Stimulated activated CD8-positive, alpha-beta memory T cell treated with anti-CD3 and anti-CD28 coated beads, Interleukin-12 subunit alpha, Interleukin-12 subunit beta, amount 100 ng/mL, for 1 hour (primary cell): ENCODE measurements at places on chromosomes 4 and X.

DNA sequence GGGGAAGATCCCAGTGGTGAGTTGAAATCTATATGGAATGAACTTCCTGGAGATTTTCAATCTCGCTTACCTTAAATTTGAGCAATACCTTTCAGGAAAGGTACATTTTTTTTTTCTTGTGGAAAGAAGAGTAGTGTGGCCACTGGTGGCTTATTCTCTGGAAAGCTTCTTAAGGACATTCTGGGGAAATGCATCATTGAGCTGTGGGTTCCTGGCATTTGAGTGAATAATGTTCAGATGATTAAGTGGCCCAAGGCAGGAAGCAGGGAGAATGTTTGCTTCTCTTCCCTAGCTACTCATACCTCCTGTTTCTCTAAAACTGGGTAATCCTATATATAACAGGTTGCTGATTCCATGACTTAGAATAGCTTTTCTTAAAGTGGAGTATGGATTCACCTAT is 31.8 kb downstream of the STAG2 start:
- DNase-seq: no peak

- DNase-seq: no peak
Measured at GRCh38 chr4:78510681-78511080, 40.9 kb upstream of the ANXA3 start.

DNA sequence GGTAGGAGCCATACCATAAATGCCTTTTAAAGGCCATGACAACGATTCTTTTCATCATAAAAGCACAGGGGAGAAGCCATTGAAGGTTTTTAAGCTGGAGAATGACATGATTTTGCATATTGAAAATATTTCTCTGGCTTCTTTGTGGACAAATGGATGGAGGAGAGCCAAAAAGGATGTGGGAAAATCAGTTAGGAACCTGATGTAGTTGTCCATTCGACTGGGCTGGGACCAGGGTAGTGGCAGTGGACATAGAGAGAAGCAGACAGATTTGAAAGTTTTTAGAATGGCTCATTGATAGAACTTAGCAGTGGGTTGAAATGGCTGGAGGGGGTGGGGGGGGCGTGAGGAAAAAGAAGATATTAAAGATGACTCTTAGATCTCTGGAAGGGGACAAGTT is 19.7 kb upstream of the MSN start:
- DNase-seq: no peak

DNA sequence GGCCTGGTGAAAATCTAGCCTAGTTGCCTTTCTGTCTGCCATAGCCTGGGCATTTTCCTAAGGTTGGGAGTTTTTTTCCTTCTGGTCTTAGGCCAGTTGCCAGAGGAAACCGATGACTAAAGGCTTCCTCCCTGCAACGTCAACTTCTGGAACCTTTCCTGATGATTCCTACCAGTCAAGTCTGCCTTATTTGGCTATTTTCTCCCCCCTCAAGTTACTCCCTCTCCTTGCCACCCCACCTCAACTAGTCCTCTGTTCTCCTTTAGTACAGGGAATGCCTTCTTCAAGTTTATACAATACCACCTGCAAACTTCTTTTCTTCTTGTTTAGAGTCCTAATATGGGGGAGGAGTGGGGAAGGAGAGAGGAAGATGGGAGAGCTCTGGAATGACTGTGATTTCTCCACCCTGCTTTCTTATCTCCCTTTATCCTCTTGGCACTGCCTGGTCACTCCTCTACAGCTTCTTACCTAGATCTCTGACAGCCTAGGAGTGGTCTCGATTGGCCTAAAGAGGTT is 10.6 kb downstream of the MSN start:
- no peak for DNase-seq

DNA sequence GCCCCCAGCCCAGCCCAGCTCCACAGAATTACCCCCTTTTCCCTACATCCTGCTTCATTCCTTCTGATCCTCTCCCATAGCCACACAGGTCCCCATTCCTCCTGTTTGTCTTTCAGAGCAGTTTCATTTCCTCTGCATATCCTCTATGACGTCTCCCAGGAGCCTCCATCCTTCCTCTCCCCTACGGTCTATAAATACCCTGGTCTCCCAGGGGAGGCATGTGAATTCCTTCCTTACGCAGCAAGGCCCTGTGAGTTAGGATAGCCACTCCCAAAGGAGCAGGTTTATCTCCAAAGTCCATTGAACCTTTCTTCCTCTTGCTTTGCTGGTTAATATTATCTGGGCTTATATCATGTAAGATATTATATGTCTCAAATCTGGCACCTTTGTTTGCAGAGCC is 8.4 kb upstream of the APLN start:
- no peak for DNase-seq

DNA sequence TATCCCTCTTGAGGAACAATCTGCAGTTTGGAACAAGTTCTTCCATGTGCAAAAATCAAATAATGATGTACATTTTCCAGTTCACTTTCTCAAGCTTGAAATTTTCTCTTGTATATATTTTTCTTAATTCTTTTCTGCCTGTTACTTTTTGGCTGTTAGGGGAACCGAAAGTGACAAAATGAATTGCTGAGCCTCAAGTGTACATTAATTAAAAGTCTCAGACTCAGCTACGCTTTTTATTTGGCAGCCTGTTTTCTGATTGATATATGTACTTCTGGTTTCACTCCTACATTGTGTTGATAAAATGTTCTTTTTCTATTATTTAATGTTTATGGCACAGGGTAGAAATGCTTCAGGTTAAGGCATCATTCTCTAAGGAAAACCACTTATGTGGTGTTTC is 999.5 kb downstream of the PDHA2 start:
- no peak for DNase-seq

- DNase-seq: no peak
Measured at GRCh38 chr4:36242629-36243354, 1.5 kb downstream of the ARAP2 start.

DNA sequence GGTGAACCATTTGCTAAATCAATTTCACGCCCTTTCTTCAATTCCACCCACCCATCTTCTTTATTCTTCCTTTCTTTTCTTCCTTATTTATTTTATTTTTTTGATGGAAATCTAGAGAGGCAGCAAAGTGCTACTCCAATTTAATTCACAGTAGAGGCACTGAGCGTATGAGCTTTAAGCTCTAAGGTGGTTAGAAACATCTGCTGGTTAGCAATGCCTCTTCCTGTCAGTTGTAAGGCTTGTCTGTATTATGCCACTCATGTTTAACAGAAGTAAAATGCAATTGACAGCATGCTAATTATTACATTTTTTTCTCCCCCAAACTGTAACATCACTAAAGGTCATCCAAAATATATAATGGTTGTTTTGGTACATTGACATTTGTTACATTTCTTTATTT is 103.8 kb downstream of the EPHA5 start:
- DNase-seq: no peak

DNA sequence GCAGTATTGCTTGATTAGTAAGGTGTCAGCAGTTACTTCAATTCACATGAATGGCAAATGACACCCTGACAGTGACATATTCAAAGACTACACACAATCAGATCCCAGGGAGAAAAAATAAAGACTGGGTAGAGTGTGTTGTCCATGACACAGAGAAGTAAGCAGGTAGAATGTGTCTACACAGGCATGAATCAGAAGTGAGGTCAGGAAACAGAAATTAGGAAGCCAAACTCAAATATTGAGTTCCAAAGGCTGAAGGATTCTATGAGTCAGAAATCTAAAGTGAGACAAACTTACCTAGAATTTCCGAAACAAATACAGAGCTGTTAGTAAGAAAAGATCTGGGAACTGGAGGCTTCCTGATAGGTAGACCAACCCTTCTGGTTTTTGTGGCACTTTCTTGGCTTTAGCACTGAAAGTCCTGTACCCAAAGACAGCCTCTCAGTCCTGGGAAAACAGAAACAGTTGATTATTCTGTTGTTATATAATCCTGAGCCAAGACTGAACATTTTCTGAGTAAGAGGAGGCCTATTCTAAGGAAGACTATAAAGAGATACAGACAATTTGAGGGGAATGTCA is 24.3 kb upstream of the GLRA2 start:
- DNase-seq: no peak

DNA sequence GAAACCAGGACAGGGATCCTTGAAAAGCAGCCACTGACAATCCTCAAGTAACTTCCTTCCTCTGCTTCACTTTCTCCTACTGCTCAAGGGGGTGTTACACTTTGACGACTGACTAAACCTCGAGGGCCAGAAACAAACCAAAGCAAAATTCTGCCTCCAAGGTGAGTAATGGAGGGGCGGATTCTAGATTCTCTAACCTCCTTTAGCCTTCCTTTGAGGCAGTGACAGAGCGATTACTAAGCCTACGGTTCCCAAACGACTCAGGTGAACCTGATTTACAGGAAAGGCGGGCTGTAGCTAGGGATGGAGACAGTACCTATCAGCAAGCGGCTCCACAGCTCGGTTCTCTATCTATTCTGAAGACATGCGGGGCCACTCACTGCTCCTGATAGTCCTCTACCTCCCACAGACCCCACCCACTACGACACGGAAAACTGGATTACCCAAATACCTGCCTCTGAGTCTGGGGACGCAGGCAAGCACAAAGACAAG is 487 bp downstream of the TBCK start:
- peak; percentile 23 for DNase-seq

DNA sequence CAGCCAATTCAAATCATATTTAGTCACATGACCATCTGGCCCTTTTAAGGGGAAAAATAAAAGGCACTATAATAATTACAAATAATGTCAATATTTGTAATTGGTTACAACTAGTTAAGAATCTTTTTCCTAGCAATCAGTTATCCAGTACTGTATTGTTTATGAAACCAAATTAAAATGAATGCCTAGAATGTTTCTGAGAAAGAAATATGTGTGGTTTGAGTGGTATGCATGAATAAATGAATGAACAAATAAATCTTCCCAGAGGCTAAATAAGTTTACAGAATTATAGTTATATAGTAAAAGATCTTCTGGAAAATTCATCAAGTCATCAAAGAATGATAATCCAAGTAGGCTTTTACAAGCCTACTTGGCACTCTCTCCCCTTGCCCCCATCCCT is 55.8 kb upstream of the F8A3 start:
- DNase-seq: no peak

DNA sequence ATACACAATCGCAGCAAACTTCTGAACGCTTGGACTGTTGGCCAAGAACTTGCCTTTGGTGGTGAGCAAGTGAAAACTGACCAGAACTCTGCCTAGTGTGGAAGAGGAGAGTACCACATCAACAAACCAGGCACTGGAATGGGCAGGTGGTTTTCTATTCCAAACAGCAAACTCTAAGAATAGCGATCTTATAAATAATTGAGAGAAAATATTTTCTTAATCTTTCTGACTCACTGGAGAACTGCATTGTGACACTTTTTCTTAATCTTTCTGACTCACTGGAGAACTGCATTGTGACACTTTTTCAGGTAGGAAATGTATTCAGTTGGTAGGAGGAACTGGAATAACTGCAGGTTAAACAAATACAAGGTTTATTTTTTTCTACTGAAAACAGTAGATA is 57.0 kb upstream of the SORBS2 start:
- DNase-seq: no peak

DNA sequence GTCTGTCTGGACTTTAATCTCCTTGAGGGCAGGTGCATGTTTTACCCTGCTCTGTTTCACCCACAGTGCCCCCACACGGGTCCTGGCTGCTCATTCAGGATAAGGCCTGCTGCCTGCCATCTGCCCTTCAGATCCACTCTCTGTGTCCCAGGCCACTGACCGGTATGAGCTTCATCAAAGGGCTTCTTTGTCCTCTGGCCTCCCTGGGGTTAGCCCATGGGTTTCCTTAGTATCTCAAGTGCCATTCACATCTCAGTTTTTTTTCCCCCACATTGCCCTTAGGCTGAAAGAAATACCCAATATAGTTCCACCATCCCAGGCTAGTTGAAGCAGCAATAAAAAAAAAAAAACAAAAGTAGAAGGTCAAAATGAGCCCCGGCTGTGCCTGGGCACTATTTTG is 9.3 kb downstream of the CD99L2 start:
- DNase-seq: no peak

GRCh38 chr4:38860788-38861424 is 4.3 kb upstream of the TLR6 start:
- DNase-seq: peak; percentile 33

- no peak for DNase-seq
Measured at GRCh38 chr4:101306764-101307615, 40.3 kb downstream of the PPP3CA start.

DNA sequence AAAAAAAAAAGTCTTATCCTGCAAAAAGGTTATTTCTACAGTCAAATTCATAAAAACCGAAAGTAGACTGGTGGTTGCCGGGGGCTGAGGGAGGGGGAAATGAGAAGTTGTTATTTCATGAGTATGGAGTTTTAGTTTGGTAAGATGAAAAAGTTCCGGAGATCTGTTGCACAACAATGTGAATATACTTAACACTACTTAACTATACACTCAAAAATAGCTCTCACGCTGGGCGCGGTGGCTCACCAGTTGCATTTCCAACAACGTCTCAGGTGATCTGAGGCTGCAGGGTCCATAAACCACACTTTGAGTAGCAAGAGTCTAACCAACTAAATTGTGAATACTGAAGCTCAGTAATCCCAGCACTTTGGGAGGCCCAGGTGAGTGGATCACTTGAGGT is 52.4 kb downstream of the ANOS1 start:
- no peak for DNase-seq

GRCh38 chr4:124945422-124945821 is 232.9 kb upstream of the ANKRD50 start:
- no peak for DNase-seq

DNA sequence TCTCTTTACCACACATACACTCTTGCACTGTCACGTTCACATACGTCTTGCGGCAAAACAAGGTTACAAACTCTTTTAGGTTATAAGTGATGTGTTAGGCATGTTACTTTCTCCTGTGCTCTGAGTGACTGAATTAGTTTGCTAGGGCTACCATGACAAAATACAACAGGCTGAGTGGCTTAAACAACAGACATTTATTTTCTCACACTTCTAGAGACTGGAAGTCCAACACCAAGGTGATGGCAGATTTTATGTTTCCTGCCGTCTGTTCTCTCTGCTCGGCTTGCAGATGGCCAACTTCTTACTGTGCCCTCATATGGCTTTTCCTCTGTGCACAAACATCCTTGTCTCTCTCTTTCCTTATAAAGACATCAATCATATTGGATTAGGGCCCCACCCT is 1224.3 kb upstream of the TENM3 start:
- DNase-seq: no peak
